ENCODE measurements at places on chromosomes 4 and X.

GRCh38 chr4:71186257-71186565 is 152.6 kb upstream of the SLC4A4 start:
- no peak for DNase-seq

DNA sequence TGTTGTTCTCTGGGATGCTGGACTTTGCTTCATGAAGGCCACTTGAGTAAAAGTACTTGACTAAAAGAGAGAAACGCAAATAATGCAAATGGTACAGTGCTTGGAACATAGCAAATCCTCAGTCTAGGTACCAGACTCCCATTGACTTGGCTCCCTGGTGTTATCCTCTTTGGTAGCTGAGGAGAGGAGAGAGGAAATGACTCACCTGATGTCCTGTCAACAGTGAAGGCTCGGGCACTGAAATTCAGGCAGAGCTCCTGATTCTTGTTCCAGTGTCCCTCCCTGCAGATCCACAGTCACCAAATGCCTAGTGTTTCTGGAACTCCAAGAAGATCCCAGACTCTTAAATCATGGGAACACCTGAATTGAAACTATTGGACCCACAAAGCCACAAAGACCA is 22.5 kb upstream of the TCEAL4 start:
- DNase-seq, result no peak

GRCh38 chr4:25531272-25531671 is 124.4 kb upstream of the SLC34A2 start:
- DNase-seq, result no peak

DNA sequence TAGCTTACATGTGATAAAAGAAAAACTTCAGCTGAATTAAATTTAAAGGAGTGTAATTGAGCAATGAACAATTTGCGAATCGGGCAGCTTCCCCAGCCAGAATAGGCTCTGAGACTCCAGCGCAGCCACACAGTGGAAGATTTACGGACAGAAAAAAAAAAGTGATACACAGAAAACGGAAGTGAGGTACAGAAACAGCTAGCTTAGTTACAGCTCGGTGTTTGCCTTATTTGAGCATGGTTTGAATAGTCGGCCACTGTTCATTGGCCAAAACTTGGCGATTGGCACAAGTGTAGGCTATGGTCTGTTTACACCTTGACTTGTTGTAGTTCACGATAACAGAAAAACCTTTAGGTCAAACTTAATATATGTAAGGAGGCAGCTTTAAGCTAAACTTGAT is 16.7 kb upstream of the SUPT20HL1 start:
- no peak for DNase-seq

Data from Calu3 (cell line).